ENCODE measurements at places on chromosomes 3 and 15.
A peak's percentile ranks its signal among the peaks of the same experiment; 100 is the strongest.

DNA sequence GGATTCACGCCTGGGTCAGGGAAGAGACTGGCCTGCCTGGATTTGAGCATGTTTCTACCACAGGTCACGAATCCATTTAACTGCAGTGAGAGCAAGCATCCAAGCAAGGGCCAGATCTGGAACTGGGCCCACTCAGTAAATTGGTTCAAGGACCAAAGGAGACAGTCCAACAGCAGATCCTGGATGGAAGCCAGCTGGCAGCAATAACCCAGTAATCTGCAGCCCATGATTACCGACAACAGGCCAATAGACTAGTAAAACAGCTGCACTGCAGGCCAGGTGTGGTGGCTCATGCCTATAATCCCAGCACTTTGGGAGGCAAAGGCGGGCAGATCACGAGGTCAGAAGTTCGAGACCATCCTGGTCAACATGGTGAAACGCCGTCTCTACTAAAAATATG is 11.8 kb downstream of the SAMD7 start:
- no peak for DNase-seq

GRCh38 chr3:115281697-115282675 is 134.9 kb upstream of the ZBTB20 start:
- DNase-seq: no peak

- DNase-seq: no peak
These were observed 14.4 kb upstream of the STARD5 start for GRCh38 chr15:81338170-81339007.

- DNase-seq: no peak
These were observed 10.9 kb downstream of the PXYLP1 start for GRCh38 chr3:141242377-141243092.

DNA sequence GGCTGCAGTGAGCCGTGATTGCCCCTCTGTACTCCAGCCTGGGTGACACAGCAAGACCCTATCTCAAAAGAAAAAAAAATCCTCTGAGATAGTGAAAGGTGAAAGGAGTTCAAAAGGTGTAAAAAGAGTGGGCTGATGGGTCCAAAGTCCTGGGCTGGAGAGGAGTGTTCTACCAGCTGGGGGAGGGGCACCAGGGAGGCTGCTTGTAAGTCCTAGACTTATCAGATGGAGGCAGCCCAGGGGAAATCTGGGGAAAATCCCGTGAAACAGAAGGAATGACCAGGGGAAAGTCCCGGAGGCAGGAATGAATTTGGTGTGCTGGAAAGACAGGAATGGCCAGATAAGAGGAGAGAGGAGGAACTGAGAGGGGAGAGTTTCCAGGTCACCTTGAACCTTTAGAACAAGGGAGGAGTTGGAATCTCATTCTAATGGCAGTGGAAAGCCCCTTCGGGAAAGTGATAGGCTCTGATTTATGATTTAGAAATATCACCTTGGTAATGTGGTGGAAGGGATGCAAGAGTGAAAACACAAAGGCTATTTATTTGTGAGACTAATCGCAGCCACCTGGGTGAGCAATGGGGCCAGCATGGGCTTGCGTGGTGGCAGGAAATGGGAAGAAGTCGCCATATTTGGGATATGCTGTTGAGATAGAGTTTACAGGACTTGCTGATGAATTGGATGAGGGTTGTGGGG is 23.4 kb upstream of the PPP4R2 start:
- no peak for DNase-seq

DNA sequence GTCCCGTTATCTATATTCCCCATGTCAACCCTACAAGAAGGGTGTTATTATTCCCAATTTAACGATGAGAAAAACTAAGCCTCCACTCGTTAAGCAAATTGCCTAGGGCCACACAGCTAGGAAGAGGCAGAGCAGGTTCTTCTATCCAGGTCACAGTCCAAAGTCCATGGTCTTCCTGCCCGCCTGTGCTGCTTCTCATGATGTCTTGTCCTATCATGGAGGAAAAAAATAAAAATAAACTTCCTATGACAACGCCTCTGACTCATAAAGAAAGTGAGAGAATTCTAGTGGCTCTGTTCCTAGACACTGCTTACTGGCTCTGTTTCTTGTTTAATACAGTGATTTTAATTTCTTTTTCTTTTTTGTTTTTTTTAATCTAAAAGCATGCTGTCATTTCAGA is 9.7 kb downstream of the COL8A1 start:
- no peak for DNase-seq

GRCh38 chr3:152264378-152264777 is 4.4 kb upstream of the MBNL1 start:
- DNase-seq: no peak

DNA sequence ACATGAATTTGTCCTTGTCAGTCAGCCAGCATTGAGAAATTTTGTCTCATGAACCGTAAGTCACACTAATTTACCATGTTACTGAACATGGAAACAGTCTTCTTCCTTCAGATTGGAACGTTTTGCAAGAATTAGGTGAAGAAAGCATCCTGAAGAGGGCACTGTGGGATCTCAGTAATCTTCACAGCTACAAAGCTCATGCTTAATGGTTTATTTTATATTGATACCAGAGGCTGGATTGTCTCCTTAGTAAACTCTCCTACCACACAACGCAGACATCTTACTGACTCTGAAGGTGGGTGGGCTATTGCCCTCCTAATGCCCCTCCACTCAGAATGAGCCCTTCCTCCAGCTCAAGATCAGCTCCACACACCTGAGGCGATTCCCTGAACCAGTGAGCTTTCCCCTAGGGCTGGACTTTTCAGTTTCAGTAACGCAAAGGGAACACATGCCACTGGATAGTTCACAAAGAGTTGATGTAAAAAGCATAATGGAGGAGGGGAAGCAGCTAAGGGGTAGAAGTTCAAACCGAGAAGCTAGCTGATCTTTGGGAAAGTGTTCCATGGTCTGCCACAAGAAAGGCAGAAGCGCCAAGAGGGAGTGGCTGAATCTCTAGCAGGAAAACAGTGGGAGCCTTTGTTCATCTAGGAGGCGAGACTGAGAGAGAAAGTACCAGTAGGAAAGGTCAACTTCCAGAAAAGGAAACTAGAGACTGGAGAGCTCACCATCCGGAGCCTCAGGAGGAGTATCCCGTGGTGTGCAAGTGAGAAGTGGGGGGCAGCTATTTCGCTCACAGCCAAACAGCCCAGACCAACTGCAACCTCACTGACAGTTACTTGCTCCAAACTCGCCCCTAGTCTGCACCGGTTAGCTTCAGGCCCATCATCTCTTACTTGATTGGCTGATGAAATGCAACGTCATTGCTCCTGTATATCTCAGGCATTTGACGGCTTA is at the start of gene SLC9C1:
Gene SLC9C1 (minus strand): TSS at position 849 of the 954 bp plus-strand sequence. CDS start 7,425 bp downstream, outside the sequence.
- peak; percentile 26 for DNase-seq

DNA sequence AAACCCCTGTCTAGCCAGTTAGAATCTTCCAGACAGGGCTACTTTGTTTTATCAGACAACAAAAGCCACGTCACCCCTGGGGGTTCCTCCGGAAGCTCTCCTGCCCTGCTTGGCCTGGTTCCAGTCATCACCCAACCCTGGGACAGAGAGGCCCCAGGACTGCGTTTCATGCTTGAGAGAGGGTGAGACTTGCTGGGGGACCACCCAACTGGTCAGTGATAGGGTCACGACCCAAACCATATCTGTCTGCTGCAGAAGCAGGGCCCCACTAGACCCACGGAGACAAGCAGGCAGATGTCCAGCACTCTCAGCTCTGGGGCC is 1.2 kb downstream of the NT5DC2 start:
- DNase-seq: no peak

- no peak for DNase-seq
These were observed 428.5 kb upstream of the PROK2 start for GRCh38 chr3:72213296-72214065.

GRCh38 chr15:84950570-84951111 is 31.0 kb upstream of the PDE8A start:
- no peak for DNase-seq

GRCh38 chr3:185406121-185406620 is 43.2 kb downstream of the MAP3K13 start:
- DNase-seq: no peak

DNA sequence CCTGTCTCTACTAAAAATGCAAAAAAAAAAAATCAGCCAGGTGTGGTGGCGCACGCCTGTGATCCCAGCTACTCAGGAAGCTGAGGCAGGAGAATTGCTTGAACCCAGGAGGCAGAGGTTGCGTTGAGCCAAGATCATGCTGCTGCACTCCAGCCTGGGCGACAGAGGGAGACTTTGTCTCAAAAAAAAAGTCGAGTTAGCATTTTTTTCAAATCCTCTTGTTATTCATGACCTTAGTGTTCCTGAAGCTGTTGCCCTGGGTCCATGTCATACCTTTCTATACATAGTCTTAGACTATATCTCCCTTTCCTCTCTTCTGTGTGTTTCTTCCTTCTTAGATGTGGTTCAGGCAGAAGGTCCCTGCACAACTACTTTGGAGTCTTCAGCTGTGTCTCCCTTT is 6.4 kb downstream of the FMN1 start:
- no peak for DNase-seq

DNA sequence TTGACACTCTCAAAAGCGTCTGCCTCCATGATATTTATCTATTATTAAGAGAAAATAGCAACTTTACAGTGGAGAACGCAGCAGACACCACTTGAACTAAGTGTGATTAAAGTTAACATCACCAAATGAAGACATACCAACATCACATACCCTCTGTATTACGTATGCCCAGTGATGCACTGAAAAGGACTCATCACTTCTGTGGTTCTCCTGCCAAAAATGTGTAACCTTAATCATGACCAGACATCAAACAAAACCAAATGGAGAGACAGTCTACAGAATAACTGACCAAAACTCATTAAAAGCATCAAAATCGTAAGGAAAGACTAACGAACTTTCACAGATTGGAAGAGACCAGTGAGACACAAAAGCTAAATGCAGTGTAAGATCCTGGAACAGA is 103.2 kb downstream of the PPP2R3A start:
- no peak for DNase-seq

GRCh38 chr15:95226835-95227234 is 995.5 kb downstream of the MCTP2 start:
- no peak for DNase-seq

GRCh38 chr15:68389936-68390817 is 41.8 kb downstream of the ITGA11 start:
- no peak for DNase-seq

DNA sequence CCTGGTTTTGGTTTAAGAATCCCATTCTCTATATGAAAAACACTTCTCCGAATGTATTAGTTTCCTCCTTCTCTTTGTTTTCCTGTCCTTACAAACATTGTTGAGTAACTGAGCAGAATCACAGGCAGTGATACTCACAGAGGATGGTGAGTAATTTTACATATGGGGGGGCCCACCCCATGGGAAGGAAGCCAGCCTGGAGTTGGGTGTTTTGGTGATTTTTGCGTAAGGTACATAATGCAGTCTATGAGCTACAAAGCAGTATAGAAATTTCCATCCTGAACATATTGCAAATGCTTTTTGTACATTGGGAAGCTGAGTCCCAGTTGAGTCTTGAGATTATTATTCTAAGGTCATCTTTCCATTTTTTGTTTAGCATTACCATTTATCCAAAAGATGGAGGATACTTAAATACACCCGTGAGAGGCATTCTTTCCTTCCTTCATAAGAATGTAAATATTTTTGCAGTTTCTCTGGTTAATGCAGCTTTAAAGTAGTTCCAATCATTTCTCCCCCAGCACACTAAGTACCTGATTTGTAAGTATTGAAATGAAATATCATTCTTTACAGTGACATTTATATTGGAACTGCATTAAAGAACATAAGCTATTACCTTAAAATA is 476.8 kb downstream of the AGBL1 start:
- no peak for DNase-seq

DNA sequence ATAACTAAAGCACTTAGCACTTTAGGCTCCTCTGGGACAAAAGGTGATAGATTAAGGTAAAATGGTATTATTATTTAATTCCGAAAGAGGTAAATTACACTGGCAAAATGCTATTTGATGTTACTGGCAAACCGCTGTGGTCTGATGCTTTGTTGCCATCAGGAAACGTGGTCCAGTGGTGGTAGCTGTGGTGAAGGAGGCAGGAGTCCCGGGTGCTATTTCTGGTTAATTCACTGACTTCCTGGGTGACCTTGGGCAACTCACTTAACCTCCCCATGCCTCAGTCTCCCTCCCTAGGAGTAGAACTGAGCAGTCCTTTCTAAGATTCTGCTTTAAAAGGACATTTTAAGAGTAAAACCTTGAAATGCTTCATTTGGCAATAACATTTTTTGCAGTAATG is 233.4 kb downstream of the ZPLD1 start:
- no peak for DNase-seq

- DNase-seq: no peak
These were observed 1.1 kb downstream of the PRRT3 start for GRCh38 chr3:9951126-9951525.

DNA sequence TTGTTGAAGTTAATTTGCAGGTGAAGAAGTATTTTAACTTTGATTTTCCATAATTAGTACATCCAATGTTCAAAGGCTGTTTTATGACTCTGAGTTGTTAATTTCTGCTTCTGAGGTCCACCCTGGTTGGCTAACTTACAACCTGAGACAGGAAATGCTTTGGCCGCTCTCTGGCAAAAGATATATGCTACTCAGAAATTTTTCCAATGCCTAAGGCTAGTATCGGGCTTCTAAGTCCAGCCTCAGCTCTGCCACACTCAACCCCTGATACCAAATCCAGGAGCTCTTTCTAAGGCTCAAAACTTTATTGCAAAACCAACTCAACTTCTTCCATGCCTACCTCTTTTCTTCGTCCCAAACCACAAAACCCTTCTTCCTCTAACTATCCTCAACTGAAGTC is 192.9 kb downstream of the NEK10 start:
- DNase-seq: no peak

GRCh38 chr15:31517711-31518110 is 191.1 kb downstream of the KLF13 start:
- DNase-seq: no peak

GRCh38 chr3:99163314-99163713 is 261.8 kb upstream of the DCBLD2 start:
- no peak for DNase-seq

DNA sequence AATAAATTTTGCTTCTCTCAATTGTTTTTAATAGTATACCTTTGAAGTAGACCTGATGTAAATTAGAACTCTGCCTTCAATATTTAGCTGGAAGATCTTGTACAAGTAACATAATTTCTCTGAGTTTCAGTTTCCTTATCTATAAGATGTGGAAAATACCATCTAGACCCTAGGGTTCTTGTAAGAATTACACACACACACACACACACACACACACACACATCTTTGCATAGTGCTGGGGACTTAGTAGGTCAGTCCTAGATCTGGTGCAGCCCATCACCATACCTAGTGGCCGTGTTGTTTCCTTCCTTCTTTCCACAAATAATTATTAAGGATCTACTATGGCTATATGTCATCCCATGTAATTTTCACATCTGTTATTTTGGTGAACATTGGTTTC is 11.0 kb downstream of the TRAT1 start:
- DNase-seq: no peak

- peak; percentile 20 for DNase-seq
These were observed 41.5 kb downstream of the ADGRG7 start for GRCh38 chr3:100650651-100651619.

- no peak for DNase-seq
These were observed 26.7 kb downstream of the CYP8B1 start for GRCh38 chr3:42849017-42849416.

DNA sequence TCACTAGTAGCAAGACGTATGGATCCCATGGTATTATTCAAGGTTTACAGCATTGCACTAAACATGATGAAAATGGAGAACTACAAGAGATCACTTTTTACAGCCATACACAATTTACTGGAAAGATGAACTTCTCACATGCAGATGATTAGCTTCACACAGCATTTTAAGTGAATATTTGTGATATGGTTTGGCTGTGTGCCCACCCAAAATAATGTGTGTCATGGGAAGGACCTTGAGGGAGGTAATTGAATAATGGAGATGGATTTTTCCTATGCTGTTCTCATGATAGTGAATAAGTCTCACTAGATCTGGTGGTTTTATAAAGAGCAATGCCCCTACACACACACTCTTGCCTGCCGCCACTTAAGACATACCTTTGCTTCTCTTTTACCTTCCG is 662.0 kb upstream of the CCDC54 start:
- DNase-seq: no peak
